ENCODE measurements at places on chromosomes 12 and 14.

DNA sequence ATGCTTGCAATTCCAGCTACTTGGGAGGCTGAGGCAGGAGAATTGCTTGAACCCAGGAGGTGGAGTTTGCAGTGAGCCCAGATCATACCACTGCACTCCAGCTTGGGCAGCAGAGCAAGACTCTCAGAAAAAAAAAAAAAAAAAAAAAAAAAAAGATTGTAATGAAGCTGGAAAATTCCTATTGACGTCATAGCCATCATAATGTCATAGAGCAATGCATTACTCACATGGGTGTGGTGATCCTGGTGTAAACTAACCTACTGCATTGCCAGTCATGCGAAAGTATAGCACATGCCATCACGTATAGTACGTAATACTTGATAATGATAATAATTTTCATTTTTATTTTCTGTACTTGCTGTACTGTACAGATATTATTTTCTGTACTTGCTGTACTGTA is 42.7 kb upstream of the NID2 start:
- DNase-seq = peak; percentile 29

GRCh38 chr12:108856428-108857157 is 790 bp downstream of the SSH1 start:
- peak; percentile 93 for DNase-seq

DNA sequence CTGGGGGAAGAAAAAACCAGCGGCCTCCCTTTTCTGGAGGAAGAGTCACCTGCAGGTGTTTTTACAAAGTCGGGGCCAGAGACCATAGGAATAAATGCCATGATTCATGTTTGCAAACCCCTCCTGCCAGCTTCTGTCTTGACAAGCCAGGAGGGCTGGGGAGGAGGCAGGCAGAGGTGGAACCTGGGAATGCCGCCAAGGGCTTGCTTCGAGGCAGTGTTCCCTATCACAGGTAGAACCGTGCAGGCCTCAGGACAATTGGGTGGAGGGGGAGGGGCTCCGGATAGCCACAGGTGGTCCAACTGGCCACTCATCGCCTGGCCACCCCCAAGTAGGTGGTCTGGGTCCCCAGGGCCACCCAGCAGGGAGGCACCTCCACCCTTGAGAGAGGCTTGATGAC is 14.2 kb upstream of the DLK1 start:
- no peak for DNase-seq

- DNase-seq = no peak
Measured at GRCh38 chr12:131105736-131106348, 152.1 kb downstream of the ADGRD1 start.

- DNase-seq = no peak
Measured at GRCh38 chr14:99127651-99128167, 144.3 kb downstream of the BCL11B start.

DNA sequence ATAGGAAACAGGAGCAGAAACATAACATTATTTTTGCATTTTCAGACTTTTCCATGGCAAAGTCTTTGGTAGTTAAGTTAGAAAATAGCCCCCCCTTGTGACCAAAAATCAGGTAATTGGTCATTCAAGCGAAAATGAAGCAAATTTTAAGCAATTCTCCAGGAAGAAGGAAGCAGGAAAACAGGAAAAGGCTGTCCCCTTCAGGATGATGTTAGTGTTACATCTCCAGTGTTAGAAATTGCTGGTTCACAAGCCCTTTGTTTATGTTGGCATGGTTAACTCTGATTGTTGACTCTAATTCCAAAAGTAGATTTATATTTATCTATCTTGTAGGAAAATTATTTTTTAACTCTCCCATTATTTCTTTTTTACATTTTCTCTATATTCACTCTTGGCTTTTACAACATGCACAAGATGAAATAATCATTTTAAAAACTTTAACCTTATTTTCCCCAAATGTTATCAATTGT is 18.8 kb upstream of the GAS2L3 start:
- DNase-seq = peak; percentile 86

DNA sequence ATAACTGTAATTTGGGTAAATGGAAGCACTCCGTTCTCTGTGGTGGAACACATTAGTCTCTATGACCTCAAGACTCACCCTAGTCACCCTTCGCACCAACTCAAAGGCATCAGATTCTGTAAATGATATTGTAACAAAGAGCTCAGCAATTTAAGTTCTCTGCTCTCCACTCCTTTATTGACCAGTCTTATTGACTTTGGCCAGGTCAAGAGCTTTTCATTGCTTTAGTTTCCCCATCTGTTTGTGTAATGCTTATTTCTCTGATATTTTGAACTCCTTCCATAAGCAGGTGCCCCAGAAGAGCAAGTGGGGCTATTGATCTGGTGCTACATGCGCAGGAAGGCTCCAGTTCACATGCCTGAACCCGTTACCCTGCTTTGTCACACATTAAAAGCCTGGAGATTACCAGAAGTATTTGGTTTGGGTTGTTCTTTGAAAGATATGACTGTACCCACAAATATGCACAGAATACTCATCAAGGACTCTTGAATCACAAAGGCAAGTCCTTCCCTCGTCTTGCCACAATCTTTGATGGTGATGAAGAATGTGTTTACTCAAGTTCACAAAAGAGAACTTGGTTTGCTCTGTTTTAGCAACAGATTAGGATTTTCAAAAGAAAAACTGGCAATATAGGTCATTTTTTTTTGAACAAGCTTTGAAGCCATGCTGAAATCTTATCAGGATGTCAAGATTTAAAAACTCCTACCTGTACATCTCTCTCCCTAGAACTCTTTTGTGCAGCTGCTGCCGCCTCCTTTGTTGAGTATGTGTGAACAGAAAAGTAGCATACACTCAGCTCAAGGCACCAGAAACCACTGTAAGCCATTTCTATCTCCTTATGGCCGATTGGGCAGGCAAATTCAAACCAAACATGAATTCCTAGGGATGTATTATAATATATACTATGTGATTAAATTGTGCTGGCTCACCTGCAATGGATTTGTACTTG is 193.9 kb downstream of the BCAT1 start:
- peak; percentile 77 for DNase-seq

- DNase-seq = no peak
Measured at GRCh38 chr12:20588042-20588441, 107.1 kb upstream of the SLCO1C1 start.

DNA sequence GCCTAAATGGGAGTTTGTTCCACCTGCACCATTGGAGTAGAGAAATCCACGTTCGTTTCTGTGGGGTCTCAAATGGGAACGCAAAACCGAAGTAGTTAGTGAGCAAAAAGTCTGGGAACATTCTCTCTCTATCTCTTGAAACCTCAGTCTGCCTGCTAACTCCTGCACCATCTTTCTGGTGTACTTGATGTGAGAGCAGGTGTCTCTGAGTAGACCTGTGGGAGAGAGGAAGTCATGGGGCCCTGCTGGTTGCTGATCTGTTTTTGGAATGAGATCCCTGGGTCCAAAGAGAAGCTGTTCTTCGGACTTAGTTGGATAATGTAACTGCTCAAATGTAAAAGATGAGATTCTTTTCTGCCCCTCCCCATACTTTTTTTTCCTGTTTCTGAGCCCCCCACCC is 57.3 kb downstream of the MAX start:
- no peak for DNase-seq

- DNase-seq = no peak
Measured at GRCh38 chr12:68646484-68646883, 35.8 kb downstream of the RAP1B start.

DNA sequence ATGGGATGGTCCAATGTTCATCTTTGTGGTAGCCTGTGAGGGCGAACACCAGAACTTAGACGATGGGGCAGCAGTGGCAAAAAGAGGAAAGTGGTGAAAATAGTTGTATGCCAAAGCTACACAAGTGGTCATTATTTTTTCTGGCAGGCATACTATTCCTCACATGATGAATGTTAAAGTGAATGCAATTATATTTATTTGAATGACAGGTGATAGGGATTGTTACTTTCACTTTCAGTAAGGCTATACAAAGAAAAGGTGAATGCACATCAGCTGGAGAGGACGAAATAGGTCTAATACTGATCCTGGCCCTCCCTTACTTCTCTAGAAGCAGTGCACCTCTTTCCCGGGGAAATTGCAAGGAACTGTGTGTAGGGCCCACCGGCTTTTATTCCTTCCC is 470.1 kb downstream of the TMTC2 start:
- no peak for DNase-seq

DNA sequence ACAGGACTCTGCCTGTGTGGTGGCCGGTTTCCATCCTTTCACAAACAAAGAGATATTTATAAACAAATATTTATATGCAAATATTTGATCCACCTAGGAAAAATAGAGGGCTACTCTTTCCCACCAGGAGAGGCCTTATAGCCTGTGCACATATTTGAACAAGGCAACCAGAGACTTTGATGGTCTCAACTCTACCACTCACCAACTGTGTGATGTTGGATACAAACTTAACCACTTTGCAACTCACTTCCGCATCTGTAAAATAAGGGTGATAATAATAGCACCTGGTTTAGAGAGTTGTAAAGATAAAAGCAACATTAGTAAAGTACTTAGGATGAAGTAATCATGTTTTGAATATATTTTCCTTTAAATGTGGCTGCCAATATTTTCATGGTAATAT is 1.5 kb upstream of the CLEC12A start:
- DNase-seq = no peak

DNA sequence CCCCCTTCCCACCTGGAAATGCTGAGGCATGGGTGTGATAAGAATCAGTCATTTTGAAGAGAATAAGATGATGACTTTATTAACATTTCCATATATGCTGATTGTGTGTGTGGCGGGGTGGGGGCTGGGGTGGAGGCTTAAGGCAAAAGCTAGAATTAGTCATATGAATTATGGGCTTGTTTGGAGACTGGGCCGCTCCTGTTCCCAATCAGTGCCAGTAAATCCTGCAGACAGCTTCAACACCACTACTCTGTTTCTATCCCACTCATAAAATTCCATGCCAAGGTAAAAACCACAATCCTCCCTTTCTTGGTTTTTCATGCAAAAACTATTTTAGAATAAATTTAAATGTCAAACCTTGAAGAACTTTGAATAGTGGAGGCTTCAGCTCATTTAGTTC is 29.9 kb upstream of the SLC38A2 start:
- peak; percentile 97 for DNase-seq

DNA sequence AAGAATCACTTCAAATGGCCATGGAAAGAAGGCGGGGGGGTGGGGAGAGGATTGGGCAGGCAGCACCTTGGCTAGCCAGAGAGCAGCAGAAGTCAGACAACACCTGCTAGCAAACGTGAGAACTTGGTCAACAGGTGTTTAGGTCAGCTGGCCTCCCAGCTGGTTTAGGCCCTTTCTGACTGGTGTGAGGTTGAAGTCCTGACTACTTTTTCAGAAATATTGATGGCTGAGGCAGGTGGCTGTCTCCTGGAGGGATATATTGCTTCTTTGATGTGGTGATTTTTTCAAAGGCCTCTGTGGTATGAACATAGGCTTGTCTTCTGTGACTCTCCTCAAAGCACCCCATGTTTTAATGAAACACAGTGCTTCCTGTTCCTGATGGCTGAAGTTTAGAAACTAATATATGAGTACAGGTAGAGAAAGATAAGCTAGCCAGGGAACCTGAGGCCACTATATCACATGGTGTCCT is 238.2 kb upstream of the SSTR1 start:
- DNase-seq = no peak
